Stimulated activated CD4-positive, alpha-beta T cell treated with anti-CD3 and anti-CD28 coated beads, Interleukin-15, amount 100 ng/mL, for 1 hour (primary cell): ENCODE measurements at places on chromosomes 5 and 9.

DNA sequence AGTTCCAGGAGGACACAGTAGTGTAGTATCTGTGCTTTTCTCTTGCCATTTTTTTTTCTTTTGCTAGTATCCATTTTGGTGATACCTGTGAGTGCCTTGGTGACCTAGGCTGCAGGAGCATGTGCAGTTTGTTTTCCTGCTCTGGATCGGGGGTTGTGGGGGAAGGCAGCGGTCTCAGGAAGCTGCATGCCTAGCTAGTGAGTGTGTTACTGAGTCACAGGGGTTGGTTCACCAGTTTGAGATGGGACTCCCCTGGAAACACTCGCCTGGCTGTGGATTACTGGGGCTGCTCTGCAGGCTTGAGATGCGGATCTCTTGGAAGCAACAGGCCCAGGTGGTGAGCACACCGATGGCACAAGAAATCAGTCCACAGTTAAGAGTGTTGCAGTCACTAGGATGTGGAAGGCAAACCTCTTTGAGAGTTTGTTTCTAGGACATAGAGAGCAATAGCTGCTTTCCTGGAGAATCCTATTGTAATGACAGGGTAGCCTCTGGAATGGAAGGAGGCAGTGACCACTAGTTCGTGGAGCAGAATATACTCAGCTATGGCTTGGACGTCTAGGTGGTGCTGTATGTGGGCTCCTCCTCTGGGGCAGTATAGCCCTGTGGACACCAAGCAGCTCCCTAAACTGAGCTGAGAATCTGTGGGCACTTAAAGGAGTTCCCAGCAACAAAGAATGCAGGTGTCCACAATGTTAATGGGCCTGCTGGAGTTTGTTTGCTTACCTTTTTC is 20.0 kb upstream of the SPATA31E1 start:
- no peak for DNase-seq

- DNase-seq = no peak
These were observed 6.1 kb downstream of the CSNK1G3 start for GRCh38 chr5:123518111-123518510.

GRCh38 chr9:133691191-133691590 is 47.0 kb downstream of the SARDH start:
- no peak for DNase-seq

DNA sequence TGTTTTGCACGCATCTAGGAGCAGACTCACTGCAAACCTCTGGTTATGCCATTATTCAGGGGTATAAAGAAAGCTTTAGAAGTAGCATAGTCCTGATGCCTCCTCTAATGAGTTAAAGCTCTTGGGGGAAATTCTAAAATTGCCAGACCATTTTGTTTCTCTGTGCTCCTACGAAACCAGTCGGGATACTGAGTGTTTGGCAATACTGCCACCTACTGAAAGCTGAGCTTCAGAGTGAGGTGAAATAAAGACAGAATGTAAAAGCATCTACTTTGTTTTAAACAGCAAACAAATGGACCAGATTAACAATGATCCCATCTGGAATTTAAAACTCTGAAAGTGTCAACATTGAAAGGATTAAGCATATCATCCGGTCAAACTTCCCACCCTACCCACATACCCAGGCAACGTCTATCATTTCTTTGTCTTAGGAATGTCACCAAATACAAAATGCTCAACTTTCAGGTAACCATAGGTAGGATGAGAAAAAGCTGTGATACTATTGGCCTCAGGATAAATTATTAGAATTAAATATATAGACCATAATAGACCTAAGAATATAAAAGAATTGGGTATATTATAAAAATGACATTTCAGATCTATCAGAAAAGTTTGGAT is 77.8 kb upstream of the SHISAL2B start:
- DNase-seq = no peak

GRCh38 chr9:135850737-135851136 is 56.6 kb downstream of the CAMSAP1 start:
- no peak for DNase-seq
